ENCODE measurements at places on chromosomes 13 and 19.
A peak's percentile ranks its signal among the peaks of the same experiment; 100 is the strongest.

GRCh38 chr13:49933511-49933910 lies 2.6 kb downstream of the SPRYD7 start:
- no peak for DNase-seq

- DNase-seq, result no peak
Observed at GRCh38 chr19:54279406-54279962, 1.4 kb downstream of the LILRB2 start.

DNA sequence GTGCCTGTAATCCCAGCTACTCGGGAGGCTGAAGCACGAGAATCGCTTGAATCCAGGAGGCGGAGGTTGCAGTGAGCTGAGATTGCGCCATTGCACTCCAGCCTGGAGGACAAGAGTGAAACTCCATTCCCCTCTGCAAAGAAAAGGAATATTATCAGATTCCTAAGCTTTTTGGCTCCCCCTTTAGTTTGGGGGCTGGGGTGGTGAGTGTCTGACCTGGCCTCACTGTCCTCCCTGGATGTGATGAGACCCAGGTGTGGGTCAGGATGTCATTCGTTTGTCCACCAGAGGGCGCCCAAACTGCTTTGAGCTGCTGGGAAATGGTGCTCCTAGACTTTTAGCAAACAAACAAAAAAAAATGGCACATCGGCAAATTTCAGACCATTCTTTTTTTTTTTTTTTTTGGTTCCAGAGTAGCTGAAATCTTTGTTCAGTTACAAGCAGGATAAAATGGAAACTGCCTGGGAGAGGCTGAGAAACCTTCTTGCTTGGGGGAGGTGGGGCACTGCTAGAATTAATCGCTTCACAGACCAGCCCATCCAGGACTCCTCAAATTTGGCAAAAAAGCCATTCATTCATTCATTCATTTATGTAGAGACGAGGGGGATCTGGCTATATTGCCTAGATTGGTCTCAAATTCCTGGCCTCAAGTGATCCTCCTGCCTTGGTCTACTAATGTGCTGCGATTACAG lies 29.4 kb downstream of the SPC24 start:
- DNase-seq, result peak; percentile 76

- DNase-seq, result no peak
Observed at GRCh38 chr13:99659866-99660554, 158.7 kb downstream of the TM9SF2 start.

DNA sequence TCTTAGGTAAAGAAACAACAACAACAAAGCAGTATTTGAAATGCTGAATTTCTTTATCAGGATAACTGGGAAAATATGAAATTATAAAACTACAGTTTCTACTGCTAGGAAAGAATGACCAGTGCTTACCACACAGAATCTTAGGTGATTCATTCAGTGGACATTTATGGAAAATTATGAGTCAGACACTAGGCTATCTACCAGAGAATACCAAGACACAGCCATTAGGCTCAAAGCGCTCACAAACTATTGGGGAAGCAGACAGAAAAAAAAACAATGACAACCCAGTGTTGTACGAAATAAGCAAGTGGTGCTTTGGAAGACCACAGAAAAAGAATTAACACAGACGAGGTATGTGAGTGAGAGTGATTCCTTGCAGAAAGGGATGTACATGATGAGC lies 1019.5 kb downstream of the PCDH9 start:
- DNase-seq, result no peak

DNA sequence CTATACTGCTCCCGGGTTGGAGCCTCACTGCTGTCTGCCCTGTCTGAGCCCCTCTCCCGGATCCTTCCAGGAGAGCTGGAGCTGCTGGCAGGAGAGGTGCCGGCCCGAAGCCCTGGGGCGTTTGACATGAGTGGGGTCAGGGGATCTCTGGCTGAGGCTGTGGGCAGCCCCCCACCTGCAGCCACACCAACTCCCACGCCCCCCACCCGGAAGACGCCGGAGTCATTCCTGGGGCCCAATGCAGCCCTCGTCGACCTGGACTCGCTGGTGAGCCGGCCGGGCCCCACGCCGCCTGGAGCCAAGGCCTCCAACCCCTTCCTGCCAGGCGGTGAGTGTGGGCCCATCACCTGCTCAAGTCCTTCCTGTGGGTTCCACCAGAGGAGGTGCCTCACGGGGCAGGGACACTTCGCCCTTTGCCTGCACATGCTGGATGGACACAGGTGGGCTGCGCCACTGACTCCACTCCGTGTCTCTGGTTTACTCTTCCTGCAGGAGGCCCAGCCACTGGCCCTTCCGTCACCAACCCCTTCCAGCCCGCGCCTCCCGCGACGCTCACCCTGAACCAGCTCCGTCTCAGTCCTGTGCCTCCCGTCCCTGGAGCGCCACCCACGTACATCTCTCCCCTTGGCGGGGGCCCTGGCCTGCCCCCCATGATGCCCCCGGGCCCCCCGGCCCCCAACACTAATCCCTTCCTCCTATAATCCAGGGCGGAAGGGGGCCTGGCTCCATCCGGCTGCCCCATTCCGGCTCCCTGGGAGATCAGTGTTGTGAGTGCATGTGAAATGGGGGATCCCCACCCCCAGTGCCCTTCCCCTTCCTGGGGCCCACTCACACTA lies 19.8 kb downstream of the EPN1 start:
- no peak for DNase-seq

DNA sequence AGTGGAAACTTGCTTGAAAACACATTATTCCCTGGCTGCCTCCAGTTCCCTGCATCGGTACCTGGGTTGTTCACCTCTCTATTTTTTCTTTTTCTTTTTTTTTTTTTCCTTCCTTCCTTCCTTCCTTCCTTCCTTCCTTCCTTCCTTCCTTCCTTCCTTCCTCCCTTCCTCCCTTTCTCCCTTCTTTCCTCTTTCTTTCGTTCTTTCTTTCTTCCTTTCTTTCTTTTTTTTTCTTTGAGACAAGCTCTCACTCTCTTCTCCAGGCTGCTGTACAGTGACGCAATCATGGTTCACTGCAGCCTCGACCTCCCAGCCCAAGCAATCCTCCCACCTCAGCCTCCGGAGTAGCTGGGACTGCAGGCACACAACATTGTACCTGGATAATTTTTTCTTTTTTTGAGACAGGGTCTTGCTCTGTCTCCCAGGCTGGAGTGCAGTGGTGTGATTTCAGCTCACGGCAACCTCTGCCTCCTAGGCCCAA lies 3.4 kb upstream of the RASAL3 start:
- DNase-seq, result no peak

DNA sequence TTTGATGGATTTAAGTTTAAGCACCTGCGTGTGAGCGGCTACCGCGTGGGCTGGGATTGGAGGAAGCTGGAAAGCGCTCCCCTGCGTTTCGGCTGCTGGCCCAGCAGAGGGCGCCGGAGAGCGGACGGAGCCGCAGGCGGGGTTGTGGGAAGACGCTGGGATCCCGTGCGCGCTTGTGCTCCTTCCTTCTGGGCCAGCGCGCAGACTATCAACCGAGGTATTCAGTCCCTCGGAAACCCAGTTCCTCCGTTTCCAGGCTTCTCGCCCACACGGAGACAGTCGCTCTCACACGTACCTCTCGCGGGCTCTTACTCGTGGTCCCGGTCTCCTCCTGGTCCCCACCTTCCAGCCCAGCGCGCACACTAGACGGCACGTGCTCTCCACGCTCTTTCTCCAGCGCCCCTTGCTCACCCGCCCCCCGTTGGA lies 28.8 kb downstream of the EPN1 start:
- peak; percentile 56 for DNase-seq

GRCh38 chr13:113267642-113268405 lies 29.2 kb upstream of the LAMP1 start:
- DNase-seq, result no peak

DNA sequence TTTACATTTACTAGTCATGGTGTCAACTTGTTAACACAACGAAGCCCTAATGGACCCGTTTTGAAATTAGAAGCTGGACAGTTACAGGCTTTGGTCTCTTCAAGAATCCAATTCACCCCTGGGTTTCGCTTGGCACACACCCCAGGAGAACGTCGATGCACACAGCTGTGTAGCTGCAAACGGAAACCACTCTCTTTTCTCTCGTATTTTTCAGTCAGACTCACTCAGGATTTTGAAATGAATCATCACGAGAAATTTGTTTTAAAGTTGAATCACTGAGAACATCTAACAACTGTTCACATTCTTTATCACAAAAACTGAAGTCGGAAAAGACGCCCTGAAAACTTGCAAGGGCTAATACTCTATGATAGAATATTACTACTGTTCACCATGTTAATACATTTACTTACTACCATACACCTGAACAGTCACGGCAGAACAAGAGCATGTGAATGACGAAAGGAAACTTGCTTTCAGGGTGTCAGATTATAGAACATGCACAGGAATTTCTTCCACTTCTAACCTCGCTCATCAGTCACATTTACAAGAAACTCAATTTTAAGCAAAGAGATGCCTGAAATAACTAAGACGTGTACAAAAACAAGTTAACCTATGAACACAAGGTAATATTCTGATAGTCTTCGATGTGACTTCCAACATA lies 4.7 kb downstream of the PNMA8A start:
- DNase-seq, result no peak

DNA sequence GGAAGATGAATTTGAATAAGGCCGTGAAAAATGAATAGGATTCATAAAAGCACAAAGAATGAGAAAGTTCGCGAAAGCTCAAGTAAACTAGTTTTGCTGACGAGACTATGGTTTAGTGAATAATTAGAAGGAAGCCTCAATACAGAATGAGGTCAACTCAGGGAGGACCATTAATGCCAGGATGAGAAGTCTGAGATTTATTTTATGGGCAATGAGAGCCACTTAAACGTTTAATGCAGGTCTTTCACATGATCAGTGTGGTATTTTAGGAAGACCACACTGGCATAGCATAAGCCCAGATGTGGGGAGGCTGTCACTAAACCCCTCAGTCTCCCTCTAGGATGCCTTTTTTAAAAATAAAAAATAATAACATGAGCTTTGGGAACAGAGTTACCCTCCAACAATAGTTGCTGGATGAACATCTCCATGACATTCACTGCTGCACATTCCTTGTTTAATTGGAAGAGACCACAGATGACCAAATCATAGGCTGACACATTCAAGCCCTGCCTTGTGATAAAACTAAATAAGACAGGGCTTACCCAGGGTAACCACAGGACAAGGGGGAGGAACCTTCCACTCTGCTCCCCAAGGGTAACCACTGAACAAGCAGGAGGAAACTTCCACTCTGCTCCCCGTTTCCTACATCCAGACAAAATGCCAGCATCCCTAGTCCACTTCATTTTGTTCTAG lies 43.6 kb upstream of the LSM14A start:
- no peak for DNase-seq

- DNase-seq, result no peak
Observed at GRCh38 chr19:35045667-35046300, 4.3 kb downstream of the HPN start.

- no peak for DNase-seq
Observed at GRCh38 chr19:10379880-10380312, 476 bp downstream of the TYK2 start.

DNA sequence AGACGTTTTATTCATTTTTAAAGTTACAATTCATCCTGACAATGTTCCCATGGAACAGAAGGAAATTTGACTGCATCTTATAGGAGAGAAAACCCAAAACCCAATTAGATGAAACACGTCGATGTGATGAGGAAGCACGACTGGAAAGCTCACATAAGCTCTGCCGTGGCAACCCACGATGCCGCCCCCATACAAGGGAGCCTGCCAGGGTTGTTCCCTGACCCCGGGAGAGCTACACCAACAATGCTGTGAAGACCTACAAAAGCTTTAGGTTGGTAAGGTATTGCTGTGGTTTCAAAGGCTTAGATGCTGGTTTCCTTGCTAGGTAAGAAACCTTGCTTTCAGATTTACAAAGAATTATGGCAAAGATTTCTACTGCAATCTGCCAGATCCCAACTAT lies 393.1 kb downstream of the KLF12 start:
- no peak for DNase-seq

- peak; percentile 72 for DNase-seq
Observed at GRCh38 chr19:56080669-56081401, 40.3 kb downstream of the ZNF787 start.

DNA sequence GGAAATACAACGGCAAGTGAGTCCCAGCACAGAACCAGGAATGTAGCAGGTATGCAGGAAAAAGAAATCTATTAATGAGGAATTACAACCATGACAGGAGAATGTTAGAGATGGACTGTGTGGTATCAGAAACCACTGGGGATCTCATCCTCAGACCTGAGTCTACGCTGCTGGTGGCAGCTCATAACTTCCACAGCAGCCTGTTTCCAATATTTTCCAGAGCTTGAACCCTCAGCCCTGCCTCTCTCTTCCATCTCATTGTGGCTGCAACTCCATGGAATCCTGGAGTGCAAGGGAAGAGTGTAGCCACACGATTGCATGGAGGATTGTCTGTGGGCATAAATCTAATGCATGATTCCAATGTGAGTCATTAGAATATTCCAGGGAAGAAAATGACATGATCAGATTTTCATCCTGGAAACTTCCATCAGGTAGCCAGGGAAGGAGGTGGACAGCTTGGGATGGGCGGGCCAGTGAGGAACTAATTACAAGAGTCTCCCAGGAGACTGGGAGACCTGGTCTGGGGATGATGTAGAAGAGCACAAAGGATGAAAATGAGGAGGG lies 14.9 kb downstream of the PLA2G4C start:
- DNase-seq, result no peak

DNA sequence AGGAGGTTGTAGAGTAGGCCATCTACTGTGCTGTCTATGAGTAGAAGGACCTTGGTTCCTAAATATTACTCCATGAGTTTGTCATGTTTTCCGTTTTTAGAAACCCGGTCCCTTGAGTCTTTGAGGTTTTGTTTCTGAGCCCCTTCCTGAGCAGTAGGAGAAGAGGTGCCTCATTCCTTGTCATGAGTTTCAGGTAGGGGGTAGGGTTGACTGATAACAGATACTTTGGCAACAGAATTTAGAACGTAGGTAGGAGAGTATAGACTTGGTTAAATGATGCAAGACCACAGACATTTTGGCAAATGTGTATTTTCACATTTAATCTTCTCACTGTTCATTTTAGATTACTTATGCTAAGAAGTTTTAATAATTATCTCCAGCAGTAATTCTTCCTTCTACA lies 24.6 kb downstream of the LMO7 start:
- no peak for DNase-seq

DNA sequence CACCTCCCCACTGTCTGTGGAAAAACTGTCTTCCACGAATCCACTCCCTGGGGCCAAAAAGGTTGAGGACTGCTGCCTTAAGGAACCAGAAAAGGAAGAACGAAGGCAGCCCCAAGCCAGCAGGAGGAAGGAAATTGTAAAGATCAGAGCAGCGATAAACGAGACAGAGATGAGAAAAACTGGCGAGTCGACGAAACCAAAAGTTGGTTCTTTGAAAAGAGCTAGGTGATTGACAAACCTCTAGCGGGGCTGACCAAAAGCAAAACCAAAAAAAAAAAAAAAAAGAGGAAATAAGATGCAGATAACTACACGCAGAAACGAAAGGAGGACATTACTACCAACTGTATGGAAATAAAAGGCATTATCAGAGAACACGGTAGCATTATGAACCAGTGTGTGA lies 76.9 kb downstream of the GADD45B start:
- DNase-seq, result peak; percentile 21

DNA sequence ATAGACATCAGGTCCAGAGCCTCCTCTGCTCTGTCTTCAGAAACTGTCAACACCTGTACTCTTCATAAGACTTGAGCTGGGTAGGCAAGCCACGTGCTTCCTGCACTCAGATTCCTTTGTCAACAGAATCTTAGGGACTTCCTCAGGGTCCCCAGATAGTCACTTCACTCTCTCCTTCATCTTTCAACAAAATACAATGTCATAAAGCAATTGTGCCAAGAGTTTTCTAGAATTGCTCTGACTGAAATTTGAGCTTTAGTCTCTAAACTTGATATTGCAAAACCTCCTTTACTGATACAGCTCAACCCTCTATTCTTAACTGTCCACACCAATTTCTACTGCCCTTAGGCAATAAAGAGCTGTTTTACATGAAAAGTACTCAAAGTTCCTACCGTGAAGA lies 179.9 kb downstream of the IRS2 start:
- no peak for DNase-seq
